Anterior cingulate cortex (tissue), 58 donors: ENCODE measurements at places on chromosomes 11 and 22.

DNA sequence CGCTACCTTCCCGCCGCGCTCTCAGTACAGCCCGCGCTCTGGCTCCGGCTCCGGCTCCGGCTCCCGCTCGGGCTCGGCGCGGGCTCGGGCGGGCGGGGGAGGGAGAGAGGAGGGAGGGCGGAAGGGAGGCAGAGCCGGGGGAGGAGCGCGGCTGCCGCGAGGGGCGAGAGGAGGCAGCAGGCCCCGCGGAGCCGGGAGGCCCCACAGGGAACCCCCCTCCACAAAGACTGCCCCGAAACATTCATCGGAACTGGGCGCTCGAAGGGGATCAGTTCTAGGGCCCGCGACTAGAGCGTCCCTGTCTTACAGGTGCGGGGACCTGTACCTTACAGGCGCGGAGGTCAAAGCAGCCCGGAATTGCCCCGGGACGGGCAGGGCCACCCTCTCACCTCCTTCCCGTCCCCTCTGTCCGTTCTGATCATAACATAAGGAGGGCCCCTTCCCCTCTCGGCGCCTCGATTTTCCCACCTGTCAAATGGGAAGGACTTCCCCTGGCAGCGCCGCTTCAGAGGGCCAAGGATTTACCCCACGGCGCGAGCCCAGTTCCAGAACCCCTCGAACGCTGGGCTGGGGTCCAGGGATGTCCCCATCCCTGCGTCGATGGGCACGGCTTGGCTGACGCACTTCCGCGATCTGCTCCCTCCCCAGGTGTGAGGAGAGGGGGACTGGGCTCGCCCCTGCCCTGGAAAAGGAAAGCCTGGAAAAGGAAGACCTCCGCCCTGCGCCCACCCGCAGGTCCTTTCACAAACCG, at the start of gene SHISA8:
Gene SHISA8 (minus strand): TSS at position 40 of the 751 bp plus-strand sequence. CDS start 407 bp downstream, outside the sequence.
- no peak for DNase-seq

DNA sequence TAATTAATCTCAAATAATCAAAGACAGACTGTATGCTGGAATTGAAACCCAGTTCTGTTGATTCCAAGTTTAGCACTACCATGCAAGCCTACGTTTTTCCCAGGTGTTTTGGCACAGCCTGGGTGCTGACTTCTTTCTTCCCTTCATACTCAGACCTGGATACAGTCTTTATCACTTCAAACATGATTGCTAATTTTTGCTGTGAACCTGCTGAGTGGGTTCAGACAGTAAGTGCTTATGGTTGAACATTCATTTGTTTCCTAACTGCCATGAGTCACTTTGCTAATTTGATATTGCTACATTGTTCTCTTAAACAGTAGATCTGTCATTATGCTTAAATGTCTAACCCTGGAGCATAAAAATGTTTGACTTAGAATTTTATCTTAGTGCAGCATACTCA, 12.2 kb downstream of the PAAF1 start:
- no peak for DNase-seq

DNA sequence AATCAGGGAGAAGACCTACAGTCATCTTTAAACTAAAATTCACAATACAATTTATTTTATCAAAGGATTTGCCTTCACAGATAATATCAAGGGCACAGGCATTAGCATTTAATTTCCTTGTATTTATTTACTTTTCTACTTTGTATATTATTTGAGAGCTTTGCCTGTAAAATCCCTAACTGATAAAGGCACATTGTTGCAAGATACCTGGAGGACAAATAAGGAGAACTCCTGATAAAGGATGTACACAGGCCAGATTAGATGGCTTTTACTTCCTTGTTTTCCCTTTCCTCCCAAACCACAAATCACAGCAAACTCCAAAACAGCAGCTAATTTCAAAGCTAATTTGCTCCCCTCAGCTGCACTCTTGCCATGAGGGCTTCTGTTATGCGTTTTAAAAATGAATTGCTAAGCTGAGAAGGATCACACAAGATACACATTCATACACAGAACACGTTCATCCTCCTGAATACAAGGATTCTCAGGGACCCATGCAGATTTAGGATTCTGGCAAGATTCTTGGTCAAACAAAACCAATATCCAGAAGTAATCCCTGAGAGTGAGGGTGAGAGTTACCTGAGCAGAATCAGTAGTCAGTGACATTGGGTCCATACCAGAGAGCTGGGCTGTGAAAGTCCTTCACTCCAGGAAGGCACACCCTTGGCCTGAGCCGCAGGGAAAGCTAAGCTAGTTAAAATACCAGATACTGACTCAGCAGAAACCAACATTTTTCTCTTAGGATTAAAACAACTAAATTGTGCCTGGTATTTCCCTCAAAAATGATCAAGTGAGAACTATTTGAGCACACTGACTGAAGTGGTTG, 100.3 kb upstream of the CLPB start:
- DNase-seq: no peak

DNA sequence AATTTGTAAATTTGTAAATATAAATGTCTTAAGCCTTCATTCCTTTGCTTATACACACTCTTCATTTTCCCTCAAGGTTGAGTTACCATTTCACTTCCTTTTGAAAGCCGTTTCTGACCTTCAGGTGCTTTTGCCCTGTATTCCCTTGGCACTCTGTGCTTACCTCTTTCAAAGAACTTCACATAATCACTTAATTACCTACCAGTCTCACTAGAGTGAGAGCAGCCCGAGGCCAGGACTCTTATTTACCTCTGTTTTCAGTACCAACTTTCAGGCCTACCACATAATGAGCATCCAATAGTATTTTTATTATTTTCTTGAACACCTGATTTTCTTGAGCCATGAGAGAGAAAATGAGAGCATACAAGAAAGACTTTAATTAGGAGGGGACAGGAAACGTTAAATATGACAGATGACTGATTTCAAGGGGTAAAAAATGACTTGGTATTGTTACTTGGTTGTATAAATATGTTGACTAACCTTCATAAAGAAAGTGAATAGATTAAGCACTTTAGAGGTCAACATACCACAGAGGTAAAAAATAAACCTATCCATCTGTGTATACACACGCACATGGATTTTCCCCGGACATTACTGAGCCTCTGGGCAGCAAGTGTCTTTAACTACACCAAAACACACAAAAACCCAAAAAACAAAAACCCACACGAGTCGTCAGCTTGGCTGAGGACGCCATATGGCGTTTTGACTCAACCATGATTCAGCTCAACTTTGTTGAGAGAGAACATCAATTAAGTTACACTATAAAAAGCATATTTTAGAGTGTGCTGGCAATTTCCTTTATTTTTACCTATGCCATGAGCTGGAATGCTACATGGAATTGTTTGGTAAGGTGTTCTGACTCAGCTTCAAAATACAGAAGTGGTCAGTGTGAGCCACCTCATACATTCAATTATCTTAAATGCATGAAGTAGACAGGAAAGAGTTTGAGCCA, 7.6 kb downstream of the ATXN10 start:
- DNase-seq: no peak

GRCh38 chr22:43566021-43566420, 154.2 kb downstream of the MPPED1 start:
- no peak for DNase-seq

- no peak for DNase-seq
Observed at GRCh38 chr11:10975287-10975721, 117.5 kb upstream of the ZBED5 start.

DNA sequence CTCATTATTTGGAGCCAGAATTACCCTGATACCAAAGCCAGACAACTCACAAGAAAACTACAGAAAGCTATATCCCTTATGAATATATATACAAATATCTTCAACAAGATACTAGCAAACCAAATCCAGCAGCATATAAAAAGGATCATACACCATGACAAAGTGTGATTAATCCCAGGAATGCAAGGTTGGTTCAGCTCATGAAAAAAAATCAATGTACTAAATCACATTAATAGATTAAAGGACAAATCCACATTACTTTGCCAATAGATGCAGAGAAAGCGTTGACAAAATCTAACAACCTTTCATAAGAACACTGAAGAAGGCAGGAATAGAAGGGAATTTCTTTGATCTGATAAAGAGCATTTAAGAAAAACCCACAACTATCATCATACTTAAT, 50.4 kb upstream of the TEAD1 start:
- DNase-seq: no peak

- DNase-seq: no peak
Observed at GRCh38 chr11:105723269-105723668, 113.4 kb downstream of the GRIA4 start.

GRCh38 chr22:27329131-27329850, 472.3 kb downstream of the MN1 start:
- DNase-seq: no peak

DNA sequence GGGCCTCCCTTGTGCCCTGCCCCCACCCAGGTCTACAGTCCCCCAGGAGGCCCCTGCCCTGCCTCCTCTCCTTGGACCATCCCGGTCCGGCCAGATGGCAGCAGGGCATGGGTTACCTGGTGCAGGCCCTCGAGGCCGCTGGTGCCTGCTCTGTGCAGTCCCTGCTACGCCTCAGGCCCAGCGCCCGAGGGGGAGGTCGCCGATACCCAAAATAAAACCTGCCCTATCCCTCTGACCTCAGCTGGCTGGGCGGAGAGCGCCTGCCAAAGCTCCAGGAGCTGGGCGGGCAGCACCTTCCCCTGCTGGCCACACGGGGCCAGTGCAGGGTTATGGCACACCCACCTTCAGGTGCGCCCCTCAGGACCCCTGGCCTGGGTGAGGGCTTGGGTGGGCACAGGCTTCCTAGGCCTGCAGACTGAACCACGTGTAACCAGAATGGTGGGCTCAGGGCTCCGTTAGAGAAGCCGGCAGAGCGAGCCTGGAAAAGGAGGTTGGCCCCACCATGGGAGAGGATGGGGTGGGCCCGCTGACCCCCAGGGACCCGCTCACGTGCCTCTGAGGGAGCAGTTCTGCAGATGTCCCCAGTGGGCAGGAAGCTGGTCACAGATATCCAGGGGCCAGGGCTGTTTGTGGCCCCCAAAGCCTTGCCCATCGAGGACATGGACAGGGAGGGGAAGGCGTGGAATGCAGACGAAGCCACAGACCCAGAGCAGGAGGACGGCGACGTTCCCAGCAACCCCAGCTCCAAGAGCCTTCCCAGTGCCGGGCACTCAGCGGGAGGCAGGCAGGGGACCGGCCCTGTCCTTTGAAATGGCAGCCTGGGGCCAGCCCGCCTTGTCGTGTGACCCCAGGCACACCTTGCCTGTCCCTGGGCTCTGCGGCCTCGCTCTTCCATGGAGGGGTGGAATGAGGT, 1.7 kb upstream of the TNNT3 start:
- no peak for DNase-seq

- DNase-seq: no peak
Observed at GRCh38 chr11:28223994-28224393, 115.8 kb downstream of the METTL15 start.

DNA sequence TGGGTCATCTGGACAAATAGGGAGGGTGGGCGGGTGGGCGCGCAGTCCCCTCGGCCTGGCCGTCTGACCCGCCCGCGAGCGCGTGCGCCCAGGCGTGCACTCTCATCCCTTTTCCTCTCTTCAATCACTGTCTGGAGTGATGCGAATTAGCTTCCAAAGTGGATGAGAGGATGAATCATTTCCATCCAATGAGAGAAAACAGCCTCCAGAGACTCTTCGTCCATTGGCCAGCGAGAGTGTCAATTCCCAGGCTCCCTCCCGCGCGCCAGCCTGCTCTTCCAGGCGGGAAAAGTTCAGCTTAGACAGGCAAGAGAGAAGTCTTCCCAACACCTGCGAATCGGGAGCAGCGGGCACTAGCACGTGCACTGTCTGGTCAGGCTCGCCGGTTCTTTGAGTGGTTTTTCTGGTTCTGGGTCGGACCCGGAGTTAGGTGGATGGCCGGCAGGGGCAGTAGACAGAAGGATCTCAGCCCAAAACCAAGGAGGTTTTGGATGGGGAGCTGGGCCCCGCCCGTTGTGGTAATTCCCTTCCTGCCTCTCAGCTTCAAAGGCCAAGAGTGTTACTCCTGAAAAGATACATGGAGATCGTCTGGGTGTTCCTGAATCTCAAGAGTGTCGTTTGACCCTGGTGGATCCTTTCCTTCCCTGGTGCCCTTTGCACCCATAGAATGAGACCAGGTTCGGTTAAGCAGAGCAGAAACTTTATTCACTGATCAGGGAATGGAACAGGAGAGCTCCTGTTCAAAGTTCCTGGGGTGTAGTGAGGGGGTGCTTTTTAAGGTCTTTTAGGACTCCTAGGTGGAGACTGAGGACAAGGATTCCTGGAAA, 33.4 kb upstream of the GLYATL1 start:
- DNase-seq: peak; percentile 50
